Renal pelvis (tissue), 12 donors: ENCODE measurements at places on chromosomes 3 and 15.

GRCh38 chr3:36399933-36400332, 19.6 kb downstream of the STAC start:
- no peak for DNase-seq

- no peak for DNase-seq
Observed at GRCh38 chr3:66211779-66212178, 9.0 kb upstream of the SLC25A26 start.

- peak; percentile 72 for DNase-seq
Observed at GRCh38 chr3:4720316-4721075, 227.3 kb downstream of the ITPR1 start.

DNA sequence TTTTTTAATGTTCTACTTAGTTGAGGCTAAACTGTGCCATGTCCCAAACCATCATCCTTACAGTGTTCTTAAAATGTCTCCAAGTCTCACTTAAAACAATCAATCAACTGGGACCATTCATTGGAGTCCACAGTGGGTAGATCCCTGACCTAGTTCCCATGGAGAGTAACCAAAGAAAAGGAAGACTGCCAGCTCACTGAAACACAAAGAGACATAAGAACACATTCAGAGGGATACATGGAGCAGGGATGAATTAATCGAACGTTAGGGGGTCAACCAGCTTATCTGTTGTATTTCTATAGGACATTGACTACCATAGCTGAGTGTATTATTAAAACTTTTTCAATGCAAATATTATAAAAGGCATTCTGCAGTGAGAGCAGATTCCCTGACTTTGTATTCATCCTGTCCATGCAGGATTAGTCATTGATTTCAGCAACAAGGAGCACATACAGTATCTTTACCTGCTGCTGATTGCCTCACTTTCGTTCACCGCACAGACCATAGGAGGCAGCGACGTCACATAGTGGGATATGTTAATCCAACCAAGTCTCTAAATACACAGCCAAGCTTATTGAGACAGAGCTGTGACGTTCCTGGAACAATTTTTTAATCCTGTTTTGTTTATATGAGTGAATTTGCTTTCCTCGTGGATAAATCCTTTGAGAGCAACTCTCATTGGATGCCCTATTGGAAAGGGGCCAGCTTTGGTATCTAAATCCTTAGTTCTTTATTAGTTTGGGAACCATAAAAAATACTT, 364.9 kb upstream of the RBMS3 start:
- DNase-seq = no peak

DNA sequence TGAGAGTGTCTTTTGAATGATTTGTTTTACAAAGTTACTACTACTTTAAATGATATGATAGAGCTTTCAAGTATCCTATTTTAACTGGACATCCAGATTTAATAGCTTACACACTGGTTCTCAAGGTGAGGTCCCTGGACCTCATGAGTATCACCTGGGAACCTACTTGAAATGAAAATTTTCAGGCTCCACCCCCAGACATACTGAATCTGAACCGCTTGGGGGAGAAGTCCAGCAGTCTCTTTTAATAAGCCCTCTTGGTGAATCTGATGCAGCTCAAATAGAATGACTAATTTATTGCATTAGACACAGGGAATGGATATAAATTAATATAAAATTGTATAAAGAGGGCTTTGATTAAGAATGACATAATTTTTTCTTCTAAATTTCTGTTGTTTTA, 29.4 kb upstream of the SLITRK3 start:
- no peak for DNase-seq
